ENCODE measurements at places on chromosomes 7 and 10.

- DNase-seq = no peak
These were observed 10.4 kb downstream of the TAX1BP1 start for GRCh38 chr7:27750316-27750715.

- DNase-seq = no peak
These were observed 42.8 kb upstream of the SEPHS1 start for GRCh38 chr10:13390604-13391522.

DNA sequence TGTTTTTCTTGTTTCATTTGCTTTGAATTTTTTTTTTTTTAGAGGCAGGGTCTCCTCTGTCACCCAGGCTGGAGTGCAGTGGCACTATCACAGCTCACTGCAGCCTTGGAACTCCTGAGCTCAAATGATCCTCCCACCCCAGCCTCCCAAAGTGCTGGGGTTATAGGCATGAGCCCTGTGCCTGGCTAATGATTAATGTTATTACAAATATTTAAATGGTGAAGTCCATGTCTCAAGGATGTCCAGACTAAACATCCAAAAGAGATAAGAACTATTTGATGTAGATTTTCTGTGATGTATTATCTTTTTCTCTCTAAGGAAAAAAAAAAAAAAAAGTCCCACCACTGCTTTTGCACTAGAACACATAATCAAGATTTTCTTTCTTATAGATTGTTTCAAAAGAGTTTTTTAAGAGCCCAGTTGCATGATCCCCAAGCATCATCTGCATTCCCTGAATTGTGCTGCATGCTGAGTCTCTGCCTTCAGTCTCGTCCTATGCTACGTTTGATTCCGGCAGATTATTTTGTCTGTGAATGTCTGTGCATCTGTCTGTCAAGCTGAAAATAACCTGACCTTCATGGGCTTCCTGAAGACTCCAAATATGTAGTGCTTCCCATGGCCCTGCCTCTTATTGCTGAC, 33.4 kb downstream of the MACROH2A2 start:
- no peak for DNase-seq

- no peak for DNase-seq
These were observed 23.6 kb upstream of the SEMA3C start for GRCh38 chr7:80942261-80943041.

DNA sequence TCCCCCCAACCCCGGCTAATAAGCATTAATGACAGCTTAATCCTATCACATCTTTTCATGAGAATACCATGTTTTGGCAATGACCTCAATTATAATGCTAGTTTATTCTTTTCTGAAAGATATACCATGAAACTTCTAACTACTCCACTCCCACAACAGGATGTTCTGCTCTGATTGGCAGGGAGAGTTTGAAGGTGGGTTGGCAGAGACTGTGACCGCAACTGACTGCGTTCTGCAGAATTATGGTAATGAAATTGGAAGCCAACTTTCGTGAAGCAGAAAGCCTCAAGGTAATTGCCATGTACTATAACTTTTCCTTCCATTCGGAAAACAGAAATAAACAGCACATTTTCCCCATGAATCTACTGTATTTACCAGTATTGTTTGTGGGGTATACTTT, 288.2 kb upstream of the SEMA3D start:
- no peak for DNase-seq

- DNase-seq = no peak
These were observed 1036.8 kb upstream of the POT1 start for GRCh38 chr7:125966278-125967048.

GRCh38 chr7:138546064-138546619, 86.1 kb downstream of the TRIM24 start:
- DNase-seq = no peak

DNA sequence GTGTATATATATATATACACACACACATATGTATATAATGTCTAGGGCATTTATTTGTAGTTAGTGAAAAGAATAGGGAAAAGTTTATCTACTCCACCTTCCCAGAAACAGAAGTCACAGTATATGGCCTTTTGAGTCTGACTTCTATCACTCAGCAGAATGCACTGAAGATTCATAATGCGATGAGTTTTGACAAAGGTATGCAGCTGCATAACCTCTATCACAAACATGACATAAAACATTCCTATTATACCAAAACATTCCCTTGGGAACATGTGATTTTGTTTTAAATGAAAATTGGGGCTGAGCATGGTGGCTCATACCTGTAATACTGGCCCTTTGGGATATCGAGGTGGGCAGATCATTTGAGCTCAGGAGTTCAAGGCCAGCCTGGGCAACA, 137.3 kb upstream of the EEPD1 start:
- no peak for DNase-seq

DNA sequence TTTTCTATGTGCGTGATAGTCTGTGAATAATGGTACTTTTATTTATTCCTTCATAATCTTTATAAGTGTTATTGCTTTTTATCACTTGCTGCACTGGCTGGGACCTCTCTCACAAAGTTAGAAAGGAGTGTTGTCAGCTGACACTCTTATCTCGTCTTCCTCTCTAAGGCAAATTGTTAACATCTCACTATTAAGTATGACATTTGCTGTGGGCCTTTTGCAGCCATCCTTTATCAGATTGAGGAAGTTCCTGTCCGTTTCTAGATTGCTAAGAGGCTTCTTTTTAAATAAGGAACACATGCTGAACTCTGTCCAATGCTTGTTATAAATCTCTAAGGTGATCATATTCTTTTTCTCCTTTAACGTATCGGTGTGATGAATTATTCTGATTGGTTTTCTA, 27.4 kb upstream of the DIP2C start:
- DNase-seq = no peak

- DNase-seq = no peak
These were observed 650.4 kb downstream of the SDK1 start for GRCh38 chr7:3951316-3952055.

DNA sequence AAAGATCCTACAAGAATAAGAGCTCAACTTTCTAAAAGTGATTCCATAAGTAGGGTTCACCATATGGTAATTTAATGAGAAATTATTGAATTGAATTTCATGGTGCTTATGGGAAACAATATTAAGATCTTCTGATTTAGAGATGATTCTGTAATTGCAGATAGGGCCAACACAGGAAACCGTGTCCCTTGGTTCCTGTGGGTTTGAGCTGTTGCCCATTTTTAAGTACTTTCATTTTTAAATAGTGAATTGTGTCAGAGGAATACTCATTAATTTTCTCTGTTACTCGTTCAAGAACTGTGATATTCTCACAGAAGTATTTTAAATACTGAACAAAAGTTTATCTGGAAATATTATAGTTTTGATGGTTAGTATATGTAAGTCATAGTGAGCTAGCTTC, 129.2 kb downstream of the SRI start:
- peak; percentile 40 for DNase-seq

GRCh38 chr7:122965306-122965705, 30.2 kb downstream of the TAS2R16 start:
- DNase-seq = no peak

GRCh38 chr7:2231992-2232765, 566 bp downstream of the MAD1L1 start:
- peak; percentile 1 for DNase-seq

- DNase-seq = peak; percentile 80
These were observed at the start of gene DNA2 for GRCh38 chr10:68471586-68472408. TSS of gene DNA2 (minus strand) at chr10:68471973. CDS start at chr10:68471864, 109 bp downstream.

GRCh38 chr10:13492493-13493180, 36.2 kb downstream of the BEND7 start:
- DNase-seq = no peak

- no peak for DNase-seq
These were observed 22.0 kb upstream of the GSDME start for GRCh38 chr7:24779283-24779655.

DNA sequence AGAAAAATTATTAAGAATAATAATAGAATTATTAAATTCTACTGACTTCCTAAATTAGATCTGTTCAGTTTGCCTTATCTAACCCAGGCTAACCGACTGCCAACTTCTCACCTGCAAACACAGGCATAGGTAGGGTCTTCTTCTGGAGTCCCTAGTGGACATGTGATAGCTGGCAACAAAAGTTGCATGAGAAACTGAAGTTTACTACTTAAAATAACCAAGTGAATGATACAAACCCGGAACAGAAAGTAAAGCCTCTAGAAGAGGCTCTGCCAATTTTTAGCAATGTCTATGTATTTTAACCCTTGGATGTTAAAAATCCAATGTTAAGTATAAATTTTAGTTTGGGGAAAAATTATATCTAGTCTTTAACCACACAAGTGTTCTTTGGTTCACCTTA, 37.6 kb downstream of the NDUFB2 start:
- DNase-seq = no peak

GRCh38 chr10:8229153-8229552, 174.7 kb downstream of the GATA3 start:
- DNase-seq = no peak

DNA sequence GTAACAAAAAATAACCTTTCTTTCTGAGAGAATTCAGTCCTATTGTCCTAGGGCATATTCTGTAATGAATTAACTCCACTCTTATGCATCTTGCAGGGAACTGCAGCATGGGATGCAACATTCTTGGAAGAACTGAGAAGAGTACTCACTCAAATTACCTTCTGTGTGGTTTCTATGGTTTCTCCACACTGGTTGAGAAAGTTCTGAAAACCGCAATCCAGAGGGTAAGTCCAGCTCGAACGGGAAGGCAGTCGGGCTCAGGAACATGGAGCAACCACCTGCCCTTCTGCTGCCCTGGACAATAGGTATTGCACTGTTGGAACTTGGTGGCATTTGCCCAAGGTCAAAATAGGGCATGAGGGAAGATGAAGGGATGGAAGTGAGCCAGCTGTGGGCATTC, 59.6 kb upstream of the CDK13 start:
- no peak for DNase-seq

DNA sequence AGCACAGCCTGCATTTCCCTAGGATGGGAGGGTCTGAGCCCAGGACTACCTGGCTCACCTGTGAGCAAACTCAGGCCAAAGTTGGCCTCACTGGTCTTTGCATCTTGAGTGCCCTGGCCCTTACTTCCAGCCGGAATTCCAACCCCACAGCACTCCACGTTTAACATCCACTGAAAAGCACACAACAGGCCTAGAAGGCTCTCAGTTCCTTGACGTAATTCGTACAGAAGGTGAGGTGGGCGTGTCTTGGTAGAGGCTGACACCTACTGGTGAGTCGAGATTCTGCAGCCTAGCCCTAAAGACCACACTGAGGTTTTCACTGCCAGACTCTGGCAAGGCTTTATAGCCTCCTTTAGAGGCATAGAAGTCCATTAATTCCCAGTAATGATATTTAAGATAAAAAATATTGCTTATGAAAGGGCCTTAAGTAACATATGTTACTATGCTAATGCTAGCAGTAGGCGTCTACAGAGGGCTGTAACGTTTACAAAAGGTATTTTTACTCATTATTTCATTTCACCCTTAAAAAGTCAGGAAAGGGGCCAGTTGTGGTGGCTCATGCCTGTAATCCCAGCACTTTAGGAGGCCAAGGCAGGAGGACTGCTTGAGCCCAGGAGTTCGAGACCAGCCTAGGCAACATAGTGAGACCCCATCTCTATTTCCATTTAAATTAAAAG, 95.8 kb downstream of the HIP1 start:
- peak; percentile 66 for DNase-seq

- DNase-seq = peak; percentile 47
These were observed 376.2 kb upstream of the MGMT start for GRCh38 chr10:129090618-129091366.

GRCh38 chr10:98684019-98684899, 237.5 kb upstream of the HPS1 start:
- DNase-seq = no peak

All from AML-193 (cell line).